ENCODE measurements at places on chromosomes 2 and 18.

DNA sequence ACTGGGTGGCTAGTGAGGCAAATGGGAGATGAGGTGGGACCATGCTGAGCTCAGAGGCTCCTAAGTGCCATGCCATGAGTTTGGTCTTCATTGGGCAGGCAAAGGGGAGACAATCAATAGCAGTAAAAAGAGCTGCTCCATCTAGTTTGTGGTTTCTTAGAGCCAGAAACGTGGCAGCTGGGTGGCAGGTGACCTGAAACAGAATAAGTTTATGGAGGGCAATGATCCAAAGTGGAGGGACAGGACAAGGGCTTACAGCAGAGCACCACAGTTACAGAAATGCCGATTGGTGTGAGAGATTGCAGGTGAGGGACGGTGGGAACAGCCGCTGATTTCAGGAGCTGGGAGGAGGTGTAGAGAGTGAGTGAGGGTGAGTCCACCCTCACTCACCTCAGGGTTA lies 237.0 kb downstream of the LPIN1 start:
- no peak for DNase-seq

- DNase-seq: peak; percentile 16
These were observed 39.9 kb upstream of the INHBB start for GRCh38 chr2:120305937-120306490.

DNA sequence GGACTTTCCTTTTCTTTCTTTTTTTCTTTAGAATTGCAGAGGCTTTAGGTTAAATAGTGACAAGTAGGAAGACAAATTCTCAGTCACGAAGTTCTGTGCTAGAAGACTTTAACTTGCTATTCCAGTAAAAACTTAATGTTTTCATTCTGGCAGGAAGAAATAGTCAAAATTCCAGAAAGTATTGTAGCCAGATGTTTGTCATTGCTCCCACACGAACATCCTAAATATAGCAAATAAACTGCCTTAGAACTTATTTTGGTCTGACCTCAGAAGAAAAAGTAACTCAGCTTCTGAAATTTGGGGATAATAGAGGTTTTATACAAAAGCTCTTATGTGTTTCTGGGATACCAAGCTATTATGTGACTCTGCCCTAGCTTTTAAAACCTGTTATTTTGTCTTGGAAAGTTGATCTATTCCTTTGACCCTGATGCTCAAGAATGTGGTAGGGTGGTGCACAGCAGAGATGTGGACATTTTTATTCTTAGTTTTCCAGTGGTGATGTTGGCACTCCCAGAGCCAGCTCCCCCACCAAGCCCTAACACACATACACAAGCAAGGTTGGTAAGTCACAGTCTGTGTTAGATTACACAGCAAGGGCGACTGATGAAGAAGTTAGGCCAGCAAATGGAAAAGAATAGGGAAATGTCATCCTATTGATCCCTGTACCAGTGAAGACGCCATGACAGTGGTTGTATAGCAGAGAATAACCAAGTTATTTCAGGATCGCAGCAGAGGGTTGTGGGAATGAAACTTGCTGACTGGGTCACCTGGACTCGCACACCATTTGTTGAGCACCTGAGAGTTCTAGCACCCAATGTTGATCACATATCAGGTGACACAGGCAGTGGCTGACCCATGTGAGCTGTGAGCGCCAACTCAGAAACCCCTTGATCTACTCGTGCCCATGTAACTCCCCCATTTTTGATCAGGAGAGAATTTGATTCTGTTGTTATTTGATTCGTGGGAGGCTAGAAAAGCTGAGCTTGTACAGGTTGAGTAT lies 23.7 kb downstream of the FARP2 start:
- DNase-seq: no peak

DNA sequence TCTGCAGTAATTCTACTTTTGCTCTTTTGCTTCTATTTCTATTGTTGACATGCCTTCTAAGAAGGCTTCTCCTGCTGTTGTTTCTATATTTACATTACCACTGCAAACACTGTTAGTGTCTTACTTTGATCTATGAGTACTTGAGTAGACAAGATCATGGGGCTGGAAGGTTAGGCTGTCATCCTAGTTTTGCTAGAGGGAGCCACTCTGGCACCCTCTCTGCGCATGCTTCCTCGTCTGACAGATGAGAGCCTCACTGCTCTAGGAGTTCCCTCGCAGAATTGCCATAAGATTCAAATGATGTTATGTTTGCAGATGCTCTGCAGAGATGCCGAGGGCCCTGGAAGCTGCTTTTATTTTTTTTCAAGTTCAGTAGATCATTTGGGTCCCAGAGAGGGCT lies 185.6 kb downstream of the RNF144A start:
- no peak for DNase-seq

- no peak for DNase-seq
These were observed 642.9 kb downstream of the ZEB2 start for GRCh38 chr2:143877056-143877455.

- peak; percentile 79 for DNase-seq
These were observed 1.2 kb downstream of the YPEL5 start for GRCh38 chr2:30147715-30148610.

DNA sequence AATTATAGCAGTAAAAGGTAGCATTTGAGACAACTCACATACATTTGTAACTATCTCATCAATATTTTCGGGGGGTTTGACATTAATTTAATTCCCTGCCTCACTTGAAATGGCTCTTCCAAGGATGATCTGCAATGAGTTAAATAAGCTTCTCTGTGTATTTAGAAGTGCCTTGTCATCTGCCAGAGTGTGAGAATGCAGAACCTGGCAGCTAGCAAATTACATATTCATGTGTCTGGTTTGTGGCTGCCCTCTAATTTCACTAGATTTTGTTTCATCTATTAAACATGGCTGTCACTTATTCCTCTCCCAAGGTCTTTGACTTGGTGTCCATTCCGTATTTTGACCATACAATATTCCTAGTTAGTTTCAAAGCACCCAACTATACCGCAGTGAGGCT lies 158.3 kb upstream of the CAVIN2 start:
- no peak for DNase-seq

DNA sequence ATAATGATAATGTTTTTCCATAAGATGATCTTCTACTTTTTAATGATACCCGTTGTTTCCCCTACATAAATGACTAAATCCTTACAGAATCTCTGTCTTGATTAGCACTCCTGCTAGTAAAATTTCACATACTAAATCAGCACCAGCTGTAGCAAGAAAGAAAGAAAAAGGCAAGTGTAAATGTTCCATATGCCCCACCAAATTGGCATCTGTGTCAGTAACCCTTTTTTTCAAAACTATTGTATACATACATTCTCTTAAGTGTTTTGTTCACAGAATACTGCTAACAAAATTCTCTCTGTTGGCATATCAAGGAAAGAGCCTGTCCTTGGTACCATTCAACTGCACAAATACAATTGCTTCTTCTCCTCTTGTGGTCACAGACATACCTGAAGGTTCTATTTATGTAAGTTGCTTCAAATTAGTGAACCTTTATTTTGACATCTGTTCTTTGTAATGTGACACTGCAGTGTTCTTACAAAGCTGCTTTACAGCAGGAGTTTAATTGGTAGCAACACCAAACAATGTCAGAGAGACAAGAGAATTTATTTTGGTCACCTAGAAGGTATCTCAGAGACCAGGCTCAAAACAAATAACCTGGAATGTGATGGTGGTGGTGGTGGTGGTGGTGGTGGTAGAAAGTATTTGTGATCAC lies 641.9 kb downstream of the ZEB2 start:
- no peak for DNase-seq

DNA sequence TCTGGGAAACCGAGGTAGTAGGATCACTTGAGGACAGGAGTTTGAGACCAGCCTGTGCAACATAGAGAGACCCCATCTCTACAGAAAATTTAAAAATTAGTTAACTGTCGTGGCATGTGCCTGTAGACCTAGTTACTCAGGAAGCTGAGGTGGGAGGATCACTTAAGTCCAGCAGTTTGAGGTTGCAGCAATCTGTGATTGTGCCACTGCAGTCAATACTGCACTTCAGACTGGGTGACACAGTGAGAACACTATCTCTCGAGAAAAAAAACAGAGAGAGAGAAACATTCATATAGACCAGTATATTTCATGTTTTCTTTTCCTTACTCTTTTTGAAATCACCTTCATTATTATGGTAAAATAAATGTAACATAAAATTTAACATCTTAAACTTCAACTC lies 290.7 kb upstream of the CYP26B1 start:
- DNase-seq: no peak

DNA sequence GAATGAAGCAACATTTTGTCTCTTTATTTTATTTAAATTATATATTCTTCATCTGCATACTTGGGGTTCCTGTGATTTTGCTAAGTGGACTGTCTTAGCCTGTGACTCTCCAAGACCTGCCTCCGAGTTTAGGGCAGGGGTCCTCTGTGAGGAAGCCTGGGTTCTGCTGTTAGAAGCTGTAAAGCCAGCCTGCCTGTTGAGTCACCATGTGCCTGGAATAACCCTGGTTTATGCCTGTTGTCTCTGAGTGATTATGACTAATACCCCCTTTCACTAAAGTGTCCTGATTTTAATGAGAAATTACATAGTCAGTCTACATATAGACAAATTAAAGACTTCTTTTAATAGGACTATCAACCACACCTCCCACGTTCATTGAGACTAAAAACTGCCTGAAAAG lies 369.1 kb downstream of the ZNF521 start:
- DNase-seq: no peak

GRCh38 chr2:127425540-127426490 lies 7.6 kb downstream of the PROC start:
- no peak for DNase-seq

DNA sequence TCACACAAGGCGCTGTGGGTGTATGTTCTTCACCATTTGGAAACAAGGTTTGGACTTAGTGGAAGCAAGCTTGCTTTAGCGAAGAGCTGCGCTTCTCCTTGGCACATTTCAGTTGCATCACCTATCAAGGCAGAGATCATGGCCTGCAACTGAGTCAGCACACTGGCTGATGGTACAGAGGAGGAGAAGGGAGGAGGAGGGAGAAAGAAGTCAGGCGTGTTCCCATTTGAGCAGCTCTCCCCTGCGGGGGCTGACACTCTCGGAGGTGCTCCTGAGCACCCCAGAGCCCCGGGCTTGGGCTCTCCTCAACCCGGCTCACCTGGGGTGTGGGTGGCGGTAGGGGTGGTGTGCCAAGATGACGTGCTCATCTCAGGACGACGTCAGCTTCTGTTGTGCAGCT lies 6.0 kb upstream of the SERPINB5 start:
- DNase-seq: no peak

Measured in HL-60 (cell line).